Upper lobe of right lung (tissue), 1 donor: ENCODE measurements at places on chromosomes 4 and X.

DNA sequence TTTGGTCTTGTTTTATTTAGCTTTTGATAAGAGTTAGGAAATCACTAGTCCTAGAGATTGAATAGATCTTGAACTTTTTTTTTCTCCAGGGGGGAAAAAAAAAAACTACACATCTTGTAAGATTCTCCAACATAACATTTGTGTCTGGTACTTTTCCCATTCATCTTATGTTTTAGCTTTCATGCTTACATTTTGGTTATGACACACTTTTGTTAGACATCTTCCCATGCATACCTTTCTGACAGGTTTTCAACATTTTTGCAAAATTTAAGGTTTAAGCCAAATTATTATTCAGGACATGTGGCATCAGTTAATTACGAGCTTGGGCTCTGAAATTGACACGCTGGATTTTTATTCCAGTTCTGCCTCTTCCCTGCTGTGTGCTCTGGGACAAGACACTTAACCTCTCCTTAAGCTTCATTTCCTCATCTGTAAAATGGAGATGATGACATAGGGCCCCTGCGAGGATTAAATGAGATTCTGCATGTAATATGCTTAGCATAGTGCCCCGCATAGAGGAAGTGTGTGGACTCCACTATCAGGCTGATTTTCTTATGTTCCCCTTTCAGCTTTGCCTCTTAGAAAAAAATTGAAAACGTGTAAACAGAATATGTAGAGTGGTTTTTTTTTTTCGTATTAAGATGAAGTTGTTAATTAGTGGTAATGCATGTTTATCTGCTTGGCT is 5.3 kb downstream of the KIT start:
- DNase-seq, result no peak

DNA sequence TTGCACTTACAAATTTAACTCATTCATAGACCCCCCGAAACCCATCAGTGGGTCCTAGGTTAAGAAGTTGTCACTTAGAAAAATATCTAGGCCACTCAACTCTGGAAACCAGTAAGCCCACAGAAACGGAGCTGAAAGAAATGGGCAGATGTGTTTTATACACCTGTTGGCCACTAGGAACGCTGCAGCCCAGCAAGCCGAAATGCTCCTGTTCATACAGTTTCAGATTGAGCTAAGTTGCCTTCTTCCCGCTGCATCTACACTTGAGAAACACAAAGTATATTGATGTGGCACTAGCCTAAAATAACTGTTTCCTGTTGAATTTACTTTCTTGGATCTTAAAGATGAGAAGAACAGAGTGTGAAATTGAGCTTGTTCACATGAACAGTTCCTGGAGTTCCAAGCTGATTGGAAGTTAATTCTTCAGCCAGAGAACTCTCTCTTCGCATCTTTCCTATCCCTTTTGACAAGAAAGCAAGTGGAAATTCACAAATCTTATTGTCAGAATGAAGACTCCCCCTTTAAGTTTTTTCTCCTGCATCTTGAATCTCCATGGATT is 174.1 kb downstream of the RBMX2 start:
- peak; percentile 48 for DNase-seq

GRCh38 chr4:93066749-93067148 is 761.8 kb upstream of the ATOH1 start:
- DNase-seq, result no peak

DNA sequence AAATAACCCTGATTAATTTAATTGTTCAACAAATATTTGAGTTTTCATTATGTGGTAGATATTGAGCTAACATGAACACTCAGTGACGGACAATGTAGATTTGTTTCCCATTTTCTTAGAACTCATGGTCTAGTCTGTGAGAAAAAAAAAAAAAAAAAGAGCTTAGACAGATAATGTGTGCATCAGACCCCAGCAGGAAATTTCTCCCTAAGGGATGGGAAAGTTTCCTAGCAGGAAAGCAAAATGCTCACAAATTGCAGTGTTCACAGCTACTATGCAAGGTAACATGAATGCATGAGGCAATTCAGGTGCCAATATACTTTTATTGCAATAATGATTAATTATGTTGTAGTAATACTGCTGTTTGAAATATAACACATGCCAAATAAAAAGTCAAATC is 843.2 kb upstream of the SLIT2 start:
- DNase-seq, result no peak

DNA sequence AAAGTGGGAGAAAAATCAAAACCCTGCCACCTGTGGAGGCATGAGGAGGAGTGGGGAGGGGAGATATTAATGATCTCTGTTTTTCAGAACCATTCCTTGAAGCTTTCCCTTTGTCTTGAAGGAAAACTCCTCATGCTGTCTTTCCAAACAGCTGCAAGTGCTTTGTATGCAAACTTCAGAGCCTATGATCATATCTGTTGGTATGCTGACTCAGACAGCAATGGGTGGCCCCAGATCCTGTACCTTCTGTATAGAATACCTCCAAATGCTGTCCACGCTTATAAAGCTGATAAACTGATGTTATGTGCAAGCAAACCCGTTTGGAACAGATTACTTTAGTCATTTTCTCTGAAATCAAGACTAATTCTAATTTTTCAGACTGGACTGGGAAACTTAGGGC is 31.9 kb downstream of the BMP15 start:
- no peak for DNase-seq

DNA sequence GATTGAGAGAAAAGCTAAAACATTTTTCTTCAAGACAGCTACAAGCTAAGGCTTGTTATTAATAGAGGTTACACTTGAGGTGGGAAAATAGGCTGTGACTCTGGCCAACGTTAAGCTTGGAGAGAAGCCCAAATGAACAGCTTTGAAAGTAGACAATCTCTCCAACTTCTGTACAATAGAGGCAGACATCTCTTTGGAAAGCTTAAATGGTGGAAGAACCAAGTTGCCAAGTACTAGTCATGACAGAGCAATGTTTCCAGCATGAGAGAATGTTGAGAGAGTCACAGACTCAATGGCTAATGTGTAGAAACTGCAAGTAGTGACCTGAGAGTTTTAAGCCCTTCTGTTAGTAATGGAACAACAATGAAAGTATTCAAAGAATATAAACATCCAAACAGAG is 298.1 kb downstream of the INPP4B start:
- DNase-seq, result no peak

- peak; percentile 87 for DNase-seq
Measured at GRCh38 chr4:184648313-184649025, 778 bp downstream of the CASP3 start.

DNA sequence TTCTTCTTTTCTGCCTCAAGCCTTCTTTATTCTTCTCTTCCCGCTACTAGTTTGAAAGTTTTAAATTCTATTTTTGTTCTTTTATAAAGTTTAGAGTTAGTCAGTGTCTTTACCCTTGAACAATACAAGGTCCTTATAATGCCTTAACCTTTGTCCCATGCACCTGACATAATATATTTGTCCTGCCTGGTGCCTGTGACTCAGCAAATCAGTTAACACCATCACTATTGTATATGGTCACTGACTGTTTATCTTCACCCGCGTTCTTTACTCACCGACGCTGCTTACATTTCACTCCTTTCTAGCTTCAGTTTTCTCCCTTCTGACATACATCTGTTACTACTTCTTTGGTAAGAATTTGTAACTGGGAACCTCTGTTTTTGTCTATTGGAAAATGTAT is 5.7 kb downstream of the SMIM20 start:
- no peak for DNase-seq

GRCh38 chr4:7402526-7402925 is 32.2 kb downstream of the PSAPL1 start:
- DNase-seq, result no peak

- no peak for DNase-seq
Measured at GRCh38 chr4:60088807-60089486, 1111.2 kb upstream of the ADGRL3 start.

- DNase-seq, result no peak
Measured at GRCh38 chr4:145785391-145786008, 105.6 kb downstream of the C4orf51 start.

DNA sequence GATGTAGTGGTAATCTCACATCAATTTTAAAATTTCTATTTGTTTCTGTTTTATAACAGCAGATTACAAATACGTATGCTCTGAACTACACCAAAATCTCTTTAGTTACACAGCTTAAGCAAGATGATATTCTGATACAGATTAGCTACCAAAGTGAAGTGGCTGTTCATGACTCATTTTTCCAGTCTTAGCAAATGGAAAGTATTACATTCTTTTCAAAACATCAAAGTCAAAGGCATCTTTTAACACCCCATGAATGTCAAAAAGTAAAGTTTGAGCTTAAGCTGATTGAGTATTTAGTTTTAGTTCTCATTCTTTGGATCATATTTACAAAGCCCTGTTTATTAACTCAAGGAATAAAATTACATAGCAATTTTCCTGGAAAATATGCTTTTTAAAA is 6.6 kb upstream of the HPGDS start:
- DNase-seq, result no peak

- no peak for DNase-seq
Measured at GRCh38 chr4:67371615-67372014, 173.7 kb downstream of the CENPC start.

DNA sequence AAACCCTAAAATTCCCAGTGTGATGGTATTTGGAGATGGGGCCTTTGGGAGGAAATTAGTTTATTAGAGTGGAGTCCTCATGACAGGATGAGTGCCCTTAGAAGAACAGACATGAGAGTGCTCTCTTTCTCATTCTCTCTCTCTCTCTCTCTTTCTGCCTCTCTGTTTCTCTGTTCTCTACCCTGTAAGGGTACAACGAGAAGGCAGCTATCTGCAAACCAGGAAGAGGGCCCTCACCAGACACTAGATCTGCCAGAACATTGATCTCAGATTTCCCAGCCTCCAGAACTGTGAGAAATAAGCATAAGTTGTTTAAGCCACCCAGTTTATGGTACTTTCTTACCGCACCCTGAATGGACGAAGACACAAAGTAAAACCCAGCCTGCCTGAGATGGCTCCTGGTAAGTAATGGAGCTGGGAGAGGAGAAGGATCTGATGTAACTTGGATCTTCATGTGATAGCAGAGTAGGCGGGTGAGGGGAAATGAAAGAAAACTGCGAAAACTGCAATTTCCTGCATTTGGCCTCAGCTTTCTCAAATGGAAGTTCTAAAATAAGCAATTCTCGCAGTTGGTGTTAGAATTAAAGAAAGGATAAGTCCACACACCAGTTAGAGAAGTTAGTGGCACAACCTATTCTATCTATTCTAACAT is 8.7 kb upstream of the CDS1 start:
- DNase-seq, result no peak

GRCh38 chrX:2610246-2611170 is 80.6 kb upstream of the CD99 start:
- DNase-seq, result no peak

DNA sequence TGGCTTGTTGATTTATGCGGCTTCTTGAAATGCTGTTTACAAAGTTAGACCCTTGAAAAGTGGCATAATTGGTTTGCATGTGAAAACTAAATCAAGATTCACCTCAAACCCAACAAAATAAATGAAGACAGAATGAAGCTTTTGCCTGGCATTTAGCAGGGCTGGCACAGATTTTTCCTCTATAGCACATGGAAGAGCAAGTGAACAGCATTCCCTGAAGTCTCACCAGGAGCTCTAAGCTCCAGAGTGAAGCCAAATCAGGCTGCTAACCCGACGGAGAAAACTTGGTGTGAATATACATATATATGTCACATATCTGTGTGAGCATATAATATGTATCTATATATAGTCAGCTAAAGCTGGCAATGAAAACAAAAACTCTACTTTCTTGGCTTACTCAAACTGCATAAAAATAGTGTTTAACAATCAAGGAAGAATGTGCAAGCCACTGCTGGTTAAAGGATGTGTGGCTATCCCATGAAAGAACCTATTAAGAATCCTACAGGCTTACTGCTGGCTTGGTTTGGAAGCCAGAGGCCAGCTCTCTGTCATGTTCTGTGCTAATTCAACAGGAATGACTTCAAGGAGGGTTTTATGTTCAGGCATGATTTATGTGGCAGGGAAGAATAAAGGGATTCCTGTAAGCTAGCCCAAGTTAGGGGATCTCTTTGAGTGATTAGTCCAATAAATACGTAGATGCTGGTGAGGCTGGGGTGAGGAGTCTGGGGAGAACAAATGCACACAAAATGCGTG is 69.9 kb downstream of the MFAP3L start:
- DNase-seq, result no peak

- no peak for DNase-seq
Measured at GRCh38 chr4:153916273-153916755, 127.4 kb upstream of the SFRP2 start.

- DNase-seq, result no peak
Measured at GRCh38 chr4:146310319-146311021, 96.1 kb downstream of the REELD1 start.

DNA sequence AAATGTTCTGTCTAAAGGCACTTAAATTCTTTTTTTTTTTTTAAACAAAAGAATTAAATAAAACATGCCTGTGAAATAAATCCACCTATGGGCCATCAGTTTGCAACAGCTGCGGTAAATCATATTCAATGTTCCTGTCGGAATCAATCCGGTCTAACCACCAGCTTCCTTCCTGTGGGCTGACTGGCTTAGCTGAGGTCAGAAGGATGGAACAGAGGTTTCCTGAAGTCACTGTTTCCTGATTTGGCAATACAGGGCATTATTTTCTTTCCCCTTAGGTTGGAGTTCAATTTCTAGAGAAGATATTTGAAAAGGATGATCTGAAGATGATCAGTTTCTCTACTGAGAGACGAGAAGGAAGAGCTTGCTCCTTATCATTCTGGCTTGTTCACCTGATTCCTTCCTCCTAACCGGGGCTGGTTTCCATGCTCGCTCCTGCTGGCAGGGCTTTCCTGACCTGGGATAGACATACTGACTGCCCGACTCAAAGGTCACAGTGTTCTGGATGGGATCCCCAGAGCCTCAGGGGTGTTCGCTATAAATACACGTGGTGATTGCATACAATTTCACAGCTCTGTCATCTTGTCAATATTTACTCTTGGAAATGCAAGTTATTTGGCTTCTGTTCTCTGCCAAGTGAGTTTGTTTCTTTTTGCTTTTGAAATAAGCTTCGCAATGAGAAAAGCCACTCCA is 21.7 kb downstream of the PDLIM3 start:
- no peak for DNase-seq

DNA sequence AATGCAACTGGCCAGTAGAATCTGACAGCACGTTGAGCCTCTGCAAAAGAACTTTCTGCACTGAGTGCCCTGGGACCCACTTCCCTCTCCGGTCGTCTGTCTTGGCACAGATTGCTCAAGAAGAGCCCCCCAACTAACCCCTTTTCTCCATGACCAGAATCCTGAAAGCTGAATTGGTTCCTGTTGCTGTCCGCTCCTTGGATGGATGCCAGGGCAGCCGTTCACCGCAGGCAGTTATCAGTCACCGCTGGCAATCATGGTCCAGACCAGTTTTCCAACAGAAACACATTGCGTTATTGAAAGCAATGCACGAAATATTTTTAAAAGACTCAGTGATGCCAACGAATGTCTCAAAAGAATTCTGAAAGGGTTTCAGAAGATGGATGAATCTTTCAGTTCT is 733.7 kb upstream of the FRG1 start:
- DNase-seq, result no peak

DNA sequence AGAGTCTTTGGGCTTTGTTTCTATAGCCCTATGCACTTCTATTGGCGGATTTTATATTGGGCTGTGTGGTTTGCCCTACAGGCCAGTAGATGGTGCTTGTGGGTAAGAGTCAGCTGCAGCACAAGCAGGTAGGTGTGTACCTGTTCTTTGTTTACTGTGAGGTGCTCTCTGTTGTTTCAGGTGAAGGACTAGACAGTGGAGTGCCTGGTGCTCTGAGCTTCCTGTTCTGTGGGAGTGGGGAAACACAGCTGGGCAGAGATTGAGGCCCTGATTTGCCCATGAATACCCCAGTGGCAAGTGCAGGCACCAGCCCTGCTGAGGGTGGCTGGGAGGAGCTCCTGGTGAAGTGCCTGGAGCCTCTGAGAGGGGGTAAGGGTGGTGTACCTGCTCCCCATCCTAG is 26.3 kb upstream of the UCP1 start:
- DNase-seq, result no peak

GRCh38 chrX:30806187-30806728 is 82.8 kb downstream of the TAB3 start:
- DNase-seq, result no peak
